ENCODE measurements at places on chromosomes 7 and 10.
A peak's percentile ranks its signal among the peaks of the same experiment; 100 is the strongest.

DNA sequence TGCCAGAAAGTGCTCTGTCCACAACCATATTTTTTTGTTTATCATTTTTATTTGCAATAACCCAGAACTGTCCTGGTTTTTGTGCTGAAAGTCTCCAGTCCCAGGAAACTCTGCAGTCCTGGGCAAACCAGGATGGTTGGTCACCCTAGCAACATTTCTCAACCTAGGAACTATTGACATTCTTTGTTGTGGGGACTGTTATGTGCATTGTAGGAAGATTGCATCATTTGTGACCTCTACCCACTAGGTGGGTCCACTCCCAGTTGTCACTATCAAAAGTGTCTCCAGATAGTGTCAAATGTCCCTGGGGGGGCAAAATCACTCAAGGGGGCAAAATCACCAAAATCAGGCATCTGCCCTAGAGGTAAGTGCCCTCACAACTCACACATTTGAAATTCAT, 14.0 kb upstream of the SRI start:
- no peaks in the 10 kb centered on the region for H3K36me3 ChIP-seq
- H3K27me3 ChIP-seq, result no peaks in the 10 kb centered on the region
- no peak overlapping the region for H3K4me3 ChIP-seq
- no peak overlapping the region for H3K27ac ChIP-seq
- H3K4me1 ChIP-seq, result no peaks in the 10 kb centered on the region

DNA sequence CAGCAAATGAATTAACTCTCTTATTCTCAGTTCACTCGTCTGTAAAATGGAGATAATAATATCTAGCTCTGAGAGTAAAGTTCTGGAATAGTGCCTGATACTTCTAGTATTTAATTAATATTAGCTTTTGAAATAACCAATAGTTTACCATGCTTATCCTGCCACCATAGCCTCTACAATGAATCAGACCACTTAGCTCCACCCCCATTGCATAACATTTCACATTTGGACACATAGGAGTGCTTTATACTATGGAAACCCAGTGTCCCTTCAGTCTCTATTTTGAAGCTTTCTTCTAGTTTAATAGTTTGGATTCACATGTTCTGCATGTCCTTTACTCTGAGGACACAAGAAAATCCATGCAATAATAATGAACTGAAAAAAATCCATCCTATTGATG, 427.3 kb upstream of the C7orf33 start:
- no peak overlapping the region for H3K27ac ChIP-seq
- H3K4me1 ChIP-seq, result no peaks in the 10 kb centered on the region
- H3K27me3 ChIP-seq, result no peaks in the 10 kb centered on the region
- no peak for DNase-seq
- no peak overlapping the region for H3K4me3 ChIP-seq

- H3K27ac ChIP-seq, result no peak overlapping the region
- H3K4me3 ChIP-seq, result no peak overlapping the region
- H3K4me1 ChIP-seq, result no peaks in the 10 kb centered on the region
- no peaks in the 10 kb centered on the region for H3K36me3 ChIP-seq
- no peak for DNase-seq
Measured at GRCh38 chr10:36185097-36185496, 543.0 kb upstream of the FZD8 start.

- no peaks in the 10 kb centered on the region for H3K4me1 ChIP-seq
- H3K27ac ChIP-seq, result no peak overlapping the region
- no peaks in the 10 kb centered on the region for H3K27me3 ChIP-seq
- H3K36me3 ChIP-seq, result no peaks in the 10 kb centered on the region
- H3K4me3 ChIP-seq, result no peak overlapping the region
- DNase-seq, result no peak
Measured at GRCh38 chr10:78491812-78492211, 458.1 kb downstream of the RPS24 start.

DNA sequence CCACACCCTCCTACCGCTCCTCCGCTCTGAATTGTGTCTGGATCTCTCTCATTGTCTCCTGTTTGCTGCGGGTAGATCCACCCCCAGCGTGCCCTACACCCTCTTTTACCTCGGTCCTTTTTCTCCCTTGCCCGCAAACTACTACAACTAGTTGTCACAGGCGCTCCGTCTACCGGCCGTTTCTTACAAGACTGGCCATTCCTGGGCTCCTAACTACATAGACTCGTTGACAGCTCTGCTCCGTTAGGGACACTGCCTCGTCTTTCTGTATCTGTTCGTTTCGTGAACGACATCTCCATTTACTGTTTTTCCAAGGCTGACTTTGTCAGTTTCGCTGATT, 786 bp downstream of the TAF3 start:
- no peak for DNase-seq
- peak overlapping the region; percentile 87 for H3K4me3 ChIP-seq
- peaks cover 23% of the 10 kb centered on the region for H3K4me1 ChIP-seq
- peak overlapping the region; percentile 59 for H3K27ac ChIP-seq
- no peaks in the 10 kb centered on the region for H3K36me3 ChIP-seq
- H3K27me3 ChIP-seq, result no peaks in the 10 kb centered on the region

- H3K4me1 ChIP-seq, result peaks cover 47% of the 10 kb centered on the region
- H3K27ac ChIP-seq, result peak overlapping the region; percentile 100
- no peaks in the 10 kb centered on the region for H3K27me3 ChIP-seq
- peaks cover 37% of the 10 kb centered on the region for H3K36me3 ChIP-seq
Measured at GRCh38 chr10:3783316-3783681, 1.7 kb downstream of the KLF6 start.

DNA sequence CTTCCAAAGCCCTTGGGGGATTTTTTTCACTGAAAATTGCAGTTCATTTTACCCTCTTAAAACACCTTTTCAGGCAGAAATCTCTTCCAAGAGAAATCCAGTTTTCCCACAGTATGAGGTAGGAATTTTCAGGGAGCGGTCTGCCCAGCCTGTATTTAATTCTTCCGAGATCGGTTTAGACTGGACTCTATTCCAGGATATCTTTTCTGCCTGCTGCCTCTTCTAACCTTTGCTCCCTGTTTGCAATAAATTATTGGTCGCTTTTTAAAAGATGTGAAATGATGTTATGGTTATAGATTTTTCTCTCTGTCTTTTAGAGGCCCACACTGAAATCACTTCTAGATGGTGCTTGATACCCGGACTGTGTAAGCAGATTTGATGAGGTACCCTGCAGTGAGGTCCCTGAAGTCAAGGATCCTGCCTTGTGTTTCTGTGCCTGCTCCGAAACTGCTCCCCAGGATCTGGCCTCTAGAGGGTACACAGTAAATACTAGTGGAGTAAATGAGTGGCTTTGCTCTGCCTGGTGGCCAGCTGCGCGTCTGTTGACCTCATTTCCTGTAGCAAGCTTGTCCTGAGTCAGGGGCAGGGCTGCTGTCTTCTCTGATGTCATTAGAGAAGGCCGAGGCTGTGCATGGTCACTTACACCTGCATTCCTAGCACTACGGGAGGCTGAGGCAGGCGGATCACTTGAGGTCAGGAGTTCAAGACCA, 191.6 kb downstream of the FANK1 start:
- no peaks in the 10 kb centered on the region for H3K36me3 ChIP-seq
- H3K27me3 ChIP-seq, result no peaks in the 10 kb centered on the region
- DNase-seq, result no peak
- no peak overlapping the region for H3K4me3 ChIP-seq
- no peak overlapping the region for H3K27ac ChIP-seq

GRCh38 chr7:135877805-135878204, 99.4 kb downstream of the MTPN start:
- H3K27me3 ChIP-seq, result no peaks in the 10 kb centered on the region
- no peak overlapping the region for H3K4me3 ChIP-seq

DNA sequence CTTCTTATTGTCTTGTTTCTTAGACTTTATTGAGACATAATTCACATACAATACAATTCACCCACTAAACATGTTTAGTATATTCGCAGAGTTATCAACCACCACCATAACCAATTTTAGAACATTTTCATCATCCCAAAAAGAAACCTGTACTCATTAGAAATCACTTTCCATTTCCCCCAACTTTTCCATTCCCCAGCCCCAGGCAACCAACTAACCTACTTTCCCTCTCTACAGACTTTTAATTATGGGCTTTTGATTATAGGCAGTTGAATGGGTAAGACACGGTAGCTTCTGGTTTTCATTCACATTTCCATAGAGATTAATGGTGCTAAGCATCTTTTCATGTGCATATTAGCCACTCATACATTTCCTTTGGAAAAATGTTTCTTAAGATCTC, 24.2 kb upstream of the OTUD1 start:
- H3K4me1 ChIP-seq, result no peaks in the 10 kb centered on the region
- H3K27ac ChIP-seq, result no peak overlapping the region
- no peak for DNase-seq
- no peak overlapping the region for H3K4me3 ChIP-seq

- H3K4me1 ChIP-seq, result peaks cover 7% of the 10 kb centered on the region
- no peak for DNase-seq
- no peak overlapping the region for H3K27ac ChIP-seq
- H3K4me3 ChIP-seq, result peak overlapping the region; percentile 88
- H3K36me3 ChIP-seq, result no peaks in the 10 kb centered on the region
- H3K27me3 ChIP-seq, result no peaks in the 10 kb centered on the region
Measured at GRCh38 chr10:80407812-80408241, 524 bp upstream of the PRXL2A start.

All from CD8-positive, alpha-beta memory T cell (primary cell).